Pancreas (tissue), 10 donors: ENCODE measurements at places on chromosomes 2 and 18.

GRCh38 chr2:144615866-144616565, 96.1 kb upstream of the ZEB2 start:
- no peak for DNase-seq

- no peak for DNase-seq
Measured at GRCh38 chr2:142306131-142306530, 175.3 kb upstream of the LRP1B start.

DNA sequence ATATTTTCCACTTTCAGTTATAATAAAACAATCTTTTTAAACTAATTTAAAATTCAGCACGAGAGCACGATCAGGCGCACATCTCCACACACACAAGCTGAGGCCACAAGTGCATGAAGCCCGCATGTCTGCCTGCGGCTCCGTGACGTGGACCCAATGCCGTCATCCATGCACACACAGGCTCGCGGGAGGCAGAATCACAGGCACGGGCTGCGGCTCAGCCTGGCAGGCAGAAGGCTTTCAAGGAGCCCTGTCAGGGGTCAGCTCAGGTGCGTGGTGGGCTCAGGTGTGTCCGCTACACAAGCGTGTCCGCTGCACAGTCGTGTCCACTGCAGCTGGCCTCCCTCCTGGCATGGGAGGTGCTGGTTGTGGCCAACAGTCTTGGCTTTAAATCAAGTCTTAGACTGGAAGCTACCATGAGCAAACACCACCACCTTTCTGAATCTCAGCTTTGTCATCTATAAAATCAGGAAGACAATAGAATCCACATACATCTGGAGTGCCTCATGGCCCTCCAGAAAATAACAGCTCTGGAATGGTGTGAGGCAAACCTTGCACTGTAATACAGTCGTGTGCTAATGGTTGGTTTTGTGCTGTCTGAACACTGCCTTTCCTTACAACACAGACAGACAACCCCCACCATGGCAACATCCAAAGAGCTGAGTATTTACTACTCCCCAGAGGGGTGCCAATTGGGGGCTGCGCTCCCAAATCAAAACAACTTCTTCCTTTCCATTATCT, 210.1 kb downstream of the NDUFA10 start:
- DNase-seq: no peak

- no peak for DNase-seq
Measured at GRCh38 chr2:1141079-1141478, 190.4 kb downstream of the SNTG2 start.
